ENCODE measurements at places on chromosomes 13 and 19. TPM values are rescaled to one million over a fixed set of nuclear protein-coding genes. Genes with fewer than 3 reads are reported as not detected.

The ZNF497 gene
- total RNA-seq: 1.7 TPM

The SHC2 gene
- 0.60 TPM for total RNA-seq

The TEX26 gene
- not detected for total RNA-seq

The PCSK4 gene
- 0.82 TPM for total RNA-seq

The ZNF749 gene
- total RNA-seq: 14.1 TPM

The KLK5 gene
- not detected for total RNA-seq

The CYP2A6 gene
- total RNA-seq: not detected

The SH2D3A gene
- 17.2 TPM for total RNA-seq

The PTGIR gene
- not detected for total RNA-seq

The TNPO2 gene
- total RNA-seq: 34.2 TPM

The ZNF534 gene
- total RNA-seq: not detected

The MBD3L3 gene
- not detected for total RNA-seq
